Caki2 (cell line): ENCODE measurements at places on chromosomes 13 and 19.
A peak's percentile ranks its signal among the peaks of the same experiment; 100 is the strongest.

GRCh38 chr19:18156268-18156667 is 3.3 kb downstream of the PIK3R2 start:
- no peak for DNase-seq

- no peak for DNase-seq
Measured at GRCh38 chr13:74550039-74550438, 415.8 kb upstream of the KLF12 start.

- no peak for DNase-seq
Measured at GRCh38 chr19:19752760-19753403, 20.0 kb upstream of the ZNF14 start.

- no peak for DNase-seq
Measured at GRCh38 chr19:50477751-50478515, 1.3 kb upstream of the GARIN5A start.

- DNase-seq, result peak; percentile 11
Measured at GRCh38 chr13:36981156-36981743, 17.9 kb downstream of the ALG5 start.

DNA sequence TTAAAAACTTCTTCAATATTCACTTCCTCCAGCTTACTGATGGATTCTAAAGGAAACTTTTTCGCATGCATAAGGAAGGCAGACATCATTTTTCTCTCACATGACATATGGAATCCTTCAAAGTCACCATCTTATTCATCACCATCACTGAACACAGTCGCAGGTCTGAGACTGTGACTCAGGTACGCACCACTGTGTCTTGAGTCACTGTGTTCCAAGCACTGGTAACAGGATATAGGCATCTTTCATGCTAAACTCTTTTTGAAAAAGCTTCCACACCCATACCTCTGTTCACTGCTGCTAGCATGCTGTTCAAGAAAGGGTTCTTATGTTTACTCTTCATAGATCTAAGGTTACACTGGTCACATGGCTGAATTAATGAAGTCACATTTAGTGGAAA is 67.0 kb upstream of the SIAH3 start:
- DNase-seq, result no peak

DNA sequence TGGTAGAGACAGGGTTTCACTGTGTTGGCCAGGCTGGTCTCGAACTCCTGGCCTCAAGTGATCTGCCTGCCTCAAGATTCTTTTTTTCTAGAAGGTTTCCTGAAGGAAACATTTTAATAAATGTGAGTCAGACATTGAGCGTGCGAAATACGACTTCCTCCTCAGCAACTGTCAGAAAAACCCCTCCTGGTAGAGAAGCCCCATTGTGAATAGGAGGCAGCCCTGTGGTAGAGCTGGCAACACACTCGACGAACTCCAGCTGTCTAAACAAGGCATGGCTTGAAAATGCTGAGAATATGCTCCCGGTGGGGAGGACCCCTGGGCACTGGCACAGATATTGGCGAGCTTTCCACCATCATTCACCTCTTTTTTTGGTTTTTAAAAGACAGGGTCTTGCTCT is 9.8 kb downstream of the ZNF333 start:
- DNase-seq, result no peak

GRCh38 chr19:45424191-45425058 is 708 bp upstream of the ERCC1 start:
- peak; percentile 90 for DNase-seq

- no peak for DNase-seq
Measured at GRCh38 chr13:98052412-98052811, 90.5 kb upstream of the FARP1 start.

DNA sequence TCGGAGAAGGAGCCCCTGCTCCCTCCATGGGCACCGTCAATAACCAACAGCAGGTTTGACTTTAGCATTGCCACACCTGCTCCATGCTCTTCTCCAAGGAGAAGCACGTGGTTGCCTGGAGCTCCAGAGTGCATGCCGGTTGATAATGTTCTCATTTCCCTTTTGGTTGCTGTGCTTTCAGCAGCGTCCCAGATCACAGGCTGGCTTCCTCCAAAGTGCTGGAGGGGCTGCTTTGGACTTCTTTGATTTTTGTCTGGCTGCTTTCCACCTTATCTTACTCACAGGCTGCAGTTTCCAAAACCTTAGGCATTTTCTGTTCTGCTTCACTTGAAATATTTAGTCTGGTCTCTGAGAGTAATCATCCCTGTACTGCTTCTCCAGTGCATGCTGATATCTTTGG is 123.8 kb upstream of the IRS2 start:
- no peak for DNase-seq

- no peak for DNase-seq
Measured at GRCh38 chr13:80630685-80631121, 289.8 kb upstream of the SPRY2 start.

GRCh38 chr19:13033819-13034611 is 38.7 kb downstream of the NFIX start:
- DNase-seq, result peak; percentile 21

DNA sequence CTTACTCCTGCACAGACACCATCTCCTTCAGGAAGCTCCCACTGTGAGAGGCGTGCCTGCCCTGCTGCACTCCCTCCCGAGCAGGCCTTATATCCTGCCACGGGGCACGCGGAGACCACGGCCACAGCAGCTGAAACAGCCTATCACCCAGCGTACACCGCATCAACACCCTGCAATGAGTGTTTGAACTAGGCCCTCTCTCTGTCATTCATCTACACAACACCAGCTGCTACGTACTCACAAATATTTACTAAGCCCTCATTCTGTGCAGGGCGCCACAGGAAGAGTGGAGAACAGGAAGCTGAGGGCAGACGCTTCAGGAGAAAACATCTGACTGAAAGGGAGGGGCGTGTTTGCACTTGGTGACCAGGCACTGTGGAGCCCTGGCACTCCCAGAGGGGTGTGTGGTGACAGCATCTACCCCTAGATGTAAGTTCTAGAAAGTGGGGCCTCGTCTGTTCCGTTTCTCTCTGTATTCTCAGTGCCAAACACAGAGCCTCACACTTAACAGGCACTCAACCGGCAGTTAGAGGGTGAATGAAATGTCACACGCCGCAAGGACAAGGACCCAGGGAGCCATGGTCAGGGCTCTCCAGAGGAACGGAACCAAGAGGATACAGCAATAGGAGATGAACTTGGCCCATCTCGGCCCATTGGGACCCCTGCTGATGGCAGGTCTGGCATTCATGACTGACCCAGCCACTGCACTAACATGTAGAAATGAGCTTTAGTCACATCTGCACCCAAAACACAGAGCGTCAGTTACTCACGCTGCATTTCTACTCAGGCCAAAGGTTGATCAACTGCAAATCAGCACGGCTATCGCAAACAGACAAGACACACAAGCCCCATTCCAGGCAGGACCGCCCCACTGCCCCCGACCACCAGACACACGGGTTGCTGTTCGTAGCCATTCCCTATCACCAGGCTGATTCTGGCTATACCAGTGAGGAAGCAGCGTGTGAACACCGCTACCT is 15.7 kb downstream of the RANBP3 start:
- DNase-seq, result no peak

DNA sequence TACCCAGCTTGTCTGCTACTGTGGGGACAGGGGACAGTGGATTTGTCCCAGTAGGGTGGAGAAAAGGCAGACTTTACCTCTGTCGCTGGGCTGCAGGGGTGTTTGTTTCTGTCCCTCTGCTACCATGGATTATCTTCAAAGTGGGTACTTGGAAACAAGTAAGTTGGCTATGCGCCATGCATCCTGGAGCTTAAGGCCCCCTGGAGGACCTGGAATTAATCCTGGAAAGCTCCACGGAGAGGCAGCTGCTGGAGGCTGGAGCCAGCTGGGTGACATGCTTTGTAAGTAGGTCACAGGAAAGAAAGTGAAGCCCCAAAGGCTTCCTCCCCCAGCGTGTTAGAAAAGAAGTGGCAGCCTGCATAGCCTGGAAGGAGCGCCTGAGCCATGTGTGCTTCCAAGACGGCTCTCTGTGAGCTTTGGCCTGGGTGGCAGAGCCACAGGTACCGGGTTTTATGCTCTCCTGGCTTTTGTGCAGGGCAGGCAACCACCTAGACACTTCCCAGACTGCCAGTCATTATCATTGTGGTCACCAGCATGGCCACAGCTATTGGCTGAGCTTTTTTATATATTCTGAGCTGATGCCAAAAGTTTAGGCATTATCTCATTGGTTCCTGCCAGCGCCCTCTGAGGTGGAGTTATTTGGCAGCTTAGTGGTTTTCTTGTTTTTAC is 9.5 kb downstream of the B3GLCT start:
- no peak for DNase-seq

DNA sequence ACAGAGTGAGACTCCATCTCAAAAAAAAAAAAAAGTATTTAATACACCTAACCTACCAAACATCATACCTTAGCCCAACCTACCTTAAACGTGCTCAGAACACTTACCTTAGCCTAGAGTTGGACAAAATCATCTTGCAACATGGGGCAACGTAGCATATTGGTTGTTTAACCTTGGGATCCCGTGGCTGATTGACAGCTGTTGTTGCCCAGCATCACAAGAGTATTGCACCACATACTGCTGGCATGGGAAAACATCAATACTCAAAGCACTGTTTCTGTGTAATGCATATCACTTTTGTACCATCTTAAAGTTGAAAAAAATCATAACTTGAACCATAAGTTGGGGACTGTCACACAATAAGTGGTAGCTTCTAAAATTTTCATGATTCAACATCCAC is 73.8 kb upstream of the MIR17HG start:
- no peak for DNase-seq

DNA sequence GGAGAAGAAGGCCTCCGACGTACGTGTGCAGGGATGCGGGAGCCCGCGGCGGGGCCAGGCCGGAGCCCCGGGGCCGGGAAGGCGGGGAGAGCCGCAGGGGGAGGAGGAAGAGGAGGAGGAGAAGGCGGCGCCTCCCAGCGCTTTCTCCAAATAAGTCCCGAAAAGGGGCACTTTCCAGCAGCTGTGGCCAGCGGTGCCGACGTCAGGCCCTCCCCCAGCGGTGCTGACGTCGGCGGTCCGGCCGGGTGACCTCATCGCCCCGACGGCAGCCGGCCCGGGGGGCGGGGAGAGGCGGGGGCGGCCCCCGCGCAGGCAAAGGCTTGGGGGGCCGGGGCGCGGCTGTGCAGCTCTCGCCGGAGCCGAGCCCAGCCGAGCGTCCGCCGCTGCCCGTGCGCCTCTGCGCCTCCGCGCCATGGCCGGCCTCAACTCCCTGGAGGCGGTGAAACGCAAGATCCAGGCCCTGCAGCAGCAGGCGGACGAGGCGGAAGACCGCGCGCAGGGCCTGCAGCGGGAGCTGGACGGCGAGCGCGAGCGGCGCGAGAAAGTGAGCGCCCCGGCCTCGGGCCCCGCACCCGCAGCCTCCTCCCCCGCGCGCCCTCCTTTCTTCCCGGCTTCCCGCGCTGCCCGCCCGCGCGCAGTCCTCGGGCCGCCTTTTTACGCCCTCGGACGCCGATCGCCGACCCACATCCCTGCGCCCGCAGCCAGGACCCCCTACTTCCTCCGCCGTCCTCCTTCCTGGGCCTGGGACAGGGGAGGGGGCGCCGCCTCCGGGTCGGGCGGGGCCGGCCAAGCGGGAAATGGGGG is at the start of gene TPM4:
TSS of gene TPM4 (plus strand) at position 342 of the 804 bp plus-strand sequence. CDS start at position 413, 71 bp downstream.
- peak; percentile 94 for DNase-seq

DNA sequence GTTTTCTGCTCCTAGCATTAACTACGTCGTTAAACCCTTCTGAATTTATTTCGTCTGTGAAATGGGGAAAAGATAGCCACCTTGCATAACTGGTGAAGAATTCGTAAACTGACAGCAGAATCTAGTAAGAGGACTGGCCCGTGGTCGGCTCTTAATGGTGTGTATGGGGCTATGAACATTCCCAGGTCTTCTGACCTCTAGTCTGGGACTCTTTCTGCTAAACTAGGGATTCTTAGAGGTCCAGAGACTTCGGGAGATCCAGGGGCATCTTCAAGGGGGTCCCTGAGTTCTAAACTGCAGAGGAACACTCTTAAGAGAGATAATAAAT is 231.1 kb upstream of the SERP2 start:
- no peak for DNase-seq

DNA sequence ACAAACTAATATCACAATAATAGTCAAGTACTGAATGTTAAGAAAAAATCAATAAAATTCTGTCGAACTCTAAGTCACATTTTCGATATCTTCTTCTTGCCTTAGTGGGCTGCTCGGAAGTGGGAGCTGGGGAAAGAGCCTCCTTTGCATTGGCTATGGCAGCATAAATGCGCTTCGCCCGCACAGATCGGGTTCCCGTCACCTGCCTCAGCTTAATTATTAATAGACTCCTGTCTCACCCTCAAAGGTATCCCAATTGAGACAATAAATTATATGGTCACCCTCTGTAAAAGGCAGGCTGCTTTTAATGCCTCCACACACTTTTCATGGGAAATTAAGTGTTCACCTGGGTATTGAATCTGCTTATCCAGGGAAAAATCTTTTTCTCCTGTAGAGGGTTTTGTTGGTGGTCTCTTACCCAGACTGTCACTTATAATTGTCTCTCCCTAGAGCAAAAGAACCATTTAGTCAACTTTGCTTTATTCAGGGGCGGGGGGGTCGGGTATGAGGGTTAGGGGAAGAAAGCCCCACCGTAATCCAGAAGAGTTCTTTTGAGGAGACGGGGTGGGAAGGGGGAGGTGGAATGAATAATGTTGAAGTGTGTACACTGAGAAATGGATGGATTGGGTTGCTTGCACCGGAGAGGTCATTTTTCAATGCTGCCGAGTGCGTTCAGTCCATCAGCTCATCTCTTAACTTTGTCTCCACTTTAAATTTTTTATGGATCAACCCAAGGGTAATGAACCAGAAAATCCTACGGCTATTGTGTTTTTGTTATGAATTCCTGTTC is 682.6 kb upstream of the SGCG start:
- DNase-seq, result no peak

DNA sequence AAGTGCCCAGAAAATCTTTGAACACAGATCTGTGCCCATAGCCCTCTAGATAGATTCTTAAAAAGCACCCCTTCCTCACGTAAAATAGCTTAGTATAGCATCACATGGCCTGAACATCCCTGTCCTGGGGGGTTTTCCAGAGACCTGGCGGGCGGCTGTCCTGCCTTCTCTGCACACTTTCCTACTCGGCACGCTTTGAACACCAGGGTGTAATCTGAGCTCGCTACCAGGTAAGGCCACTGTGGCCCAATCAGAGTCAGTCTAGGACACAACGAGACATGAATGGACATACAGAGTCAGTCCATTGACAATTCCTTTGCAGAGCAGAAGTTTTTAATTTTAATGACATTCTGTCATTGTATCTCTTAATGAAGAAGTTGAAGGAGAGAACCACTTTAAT is 8.1 kb downstream of the CYP2A13 start:
- no peak for DNase-seq

DNA sequence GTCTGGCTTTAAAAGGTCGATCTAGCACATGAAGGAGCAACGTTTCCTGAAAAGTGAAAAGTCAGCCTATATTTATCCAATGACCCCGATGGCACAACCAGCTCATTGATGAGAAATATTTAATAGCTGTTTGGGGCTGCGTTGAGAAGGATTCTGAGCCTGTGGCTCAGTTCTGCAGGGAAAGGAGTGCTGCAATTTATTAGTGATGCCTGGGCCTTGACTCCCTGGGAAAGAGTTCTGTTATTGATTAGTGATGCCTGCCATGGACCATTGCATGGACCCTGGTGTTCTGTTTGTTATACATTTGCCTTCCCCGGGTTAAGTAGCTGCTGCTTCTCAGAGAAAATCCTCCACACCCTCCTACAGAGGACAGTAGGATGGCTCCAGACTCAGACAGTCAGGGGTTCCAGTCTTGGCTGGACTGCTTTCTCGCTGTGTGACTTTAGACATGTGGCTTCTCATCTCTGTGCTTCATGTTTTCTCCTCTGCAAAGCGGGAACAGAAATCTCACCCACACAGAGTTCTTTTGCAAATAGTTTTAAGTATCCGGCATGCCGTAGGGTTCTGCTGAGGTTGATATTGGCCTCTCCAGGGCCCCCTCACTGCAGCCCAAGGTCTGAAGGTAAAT is 17.7 kb upstream of the PTPRS start:
- no peak for DNase-seq

GRCh38 chr19:42919757-42920079 is 2.0 kb upstream of the PSG6 start:
- no peak for DNase-seq

- DNase-seq, result no peak
Measured at GRCh38 chr13:29578300-29579085, 17.0 kb downstream of the SLC7A1 start.
